Left lobe of liver (tissue), 2 donors: ENCODE measurements at places on chromosomes 1 and 21. TPM values are rescaled to one million over a fixed set of nuclear protein-coding genes. Genes with fewer than 3 reads are reported as not detected.

DNA sequence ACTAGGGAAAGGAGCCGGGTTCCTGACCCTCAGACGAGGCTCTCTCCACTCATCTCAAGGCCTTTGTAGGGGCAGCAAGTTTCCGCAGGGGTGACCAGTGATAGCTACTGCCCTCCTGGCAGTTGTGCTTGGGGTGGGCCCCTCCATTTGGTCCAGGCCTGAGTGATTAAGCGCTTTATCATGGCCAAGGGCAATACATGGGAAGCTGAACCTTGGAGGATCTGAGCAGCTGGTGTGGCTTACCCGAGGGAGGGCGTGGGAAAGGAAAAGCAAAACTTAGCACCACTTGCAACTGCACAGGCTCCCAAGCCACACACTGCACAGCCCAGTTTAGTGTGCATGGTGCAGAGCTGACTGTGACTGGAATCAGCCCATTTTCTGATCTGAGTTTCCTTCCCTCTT, 47.8 kb downstream of the GADD45A start:
- no peak for DNase-seq

- peak; percentile 1 for DNase-seq
Observed at GRCh38 chr1:7247158-7247557, 461.9 kb downstream of the CAMTA1 start.

DNA sequence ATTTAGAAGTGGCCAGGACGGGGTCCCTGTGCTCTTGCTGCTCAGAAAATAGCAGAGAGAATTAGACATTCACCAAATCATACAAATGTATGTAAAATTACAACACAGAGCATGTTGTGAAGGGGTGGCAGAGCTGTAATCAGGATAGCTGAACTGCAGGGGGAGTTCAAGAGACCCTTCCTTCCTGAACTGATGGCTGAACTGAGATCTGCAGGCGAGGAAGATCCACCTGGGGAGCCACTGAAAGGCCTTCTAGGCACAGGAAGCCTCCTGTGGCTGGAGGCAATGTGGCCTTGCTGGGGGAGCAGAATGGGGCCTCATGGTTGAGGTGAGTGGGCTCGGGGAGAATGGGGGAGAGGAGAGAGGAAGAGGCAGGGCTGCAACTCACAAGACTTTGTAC, 216.5 kb downstream of the PRDM2 start:
- DNase-seq: no peak

- DNase-seq: no peak
Observed at GRCh38 chr1:90911353-90911752, 110.5 kb downstream of the ZNF644 start.

Gene RGS13
- total RNA-seq: not detected

GRCh38 chr1:43844114-43844513, 89.5 kb upstream of the ARTN start:
- no peak for DNase-seq

Gene NSL1
- total RNA-seq: 17.8 TPM

- DNase-seq: peak; percentile 44
Observed at GRCh38 chr1:109818271-109818987, 54.7 kb upstream of the EPS8L3 start.

DNA sequence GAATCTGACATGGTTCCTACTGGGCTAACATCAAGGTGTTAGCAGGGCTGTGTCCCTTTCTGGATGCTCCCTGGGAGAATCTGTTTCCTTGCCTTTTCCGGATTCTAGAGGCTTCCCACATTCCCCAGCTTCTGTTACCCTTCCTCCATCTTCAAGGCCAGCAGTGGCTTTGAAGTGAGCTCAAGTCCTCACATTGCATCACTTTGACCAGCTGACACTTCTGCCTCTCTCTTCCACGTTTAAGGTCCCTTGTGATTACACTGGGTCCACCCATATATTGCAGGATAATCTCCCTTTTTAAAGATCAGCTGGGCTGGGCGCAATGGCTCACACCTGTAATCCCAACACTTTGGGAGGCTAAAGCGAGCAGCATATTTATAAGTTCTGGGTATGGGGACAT, 33.1 kb downstream of the CNST start:
- DNase-seq: no peak

DNA sequence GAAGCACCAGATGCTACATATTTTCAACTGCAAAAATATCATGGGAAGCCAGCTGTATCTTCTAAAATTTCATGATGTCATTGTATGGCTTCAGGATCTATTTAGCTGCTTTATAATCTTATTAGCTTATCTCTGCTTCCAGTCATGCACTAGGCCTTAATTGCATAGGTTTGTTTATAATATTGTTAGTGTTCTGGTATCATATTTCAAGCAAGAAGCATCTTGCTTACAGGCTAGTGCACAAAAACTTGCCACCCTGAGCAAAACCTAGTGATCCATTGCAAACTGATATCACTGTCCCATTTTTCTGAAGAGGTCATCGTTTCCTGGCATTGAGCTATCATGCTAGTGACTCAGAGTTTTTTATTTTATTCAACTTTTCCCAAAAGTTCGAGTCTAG, 15.7 kb upstream of the NRIP1 start:
- no peak for DNase-seq

DNA sequence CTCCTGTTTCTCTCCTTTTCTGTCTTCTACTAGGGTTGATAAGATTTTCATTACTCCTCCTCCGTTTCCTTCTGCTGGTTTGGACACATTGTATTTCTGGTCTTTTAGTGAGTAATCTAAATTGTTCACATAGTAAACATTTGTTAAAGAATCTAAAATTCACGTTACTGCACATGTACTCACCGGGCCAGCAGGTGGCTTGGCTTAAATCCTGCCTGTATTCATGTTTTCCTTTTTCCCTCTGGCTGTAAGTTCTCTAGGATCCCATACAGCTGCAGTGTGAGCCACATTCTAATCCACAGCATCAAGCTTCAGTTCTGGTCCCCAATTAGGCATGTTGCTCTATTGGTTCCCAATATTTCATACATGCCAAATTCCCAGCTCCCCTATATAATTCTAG, 958.3 kb downstream of the ADGRL2 start:
- DNase-seq: no peak

DNA sequence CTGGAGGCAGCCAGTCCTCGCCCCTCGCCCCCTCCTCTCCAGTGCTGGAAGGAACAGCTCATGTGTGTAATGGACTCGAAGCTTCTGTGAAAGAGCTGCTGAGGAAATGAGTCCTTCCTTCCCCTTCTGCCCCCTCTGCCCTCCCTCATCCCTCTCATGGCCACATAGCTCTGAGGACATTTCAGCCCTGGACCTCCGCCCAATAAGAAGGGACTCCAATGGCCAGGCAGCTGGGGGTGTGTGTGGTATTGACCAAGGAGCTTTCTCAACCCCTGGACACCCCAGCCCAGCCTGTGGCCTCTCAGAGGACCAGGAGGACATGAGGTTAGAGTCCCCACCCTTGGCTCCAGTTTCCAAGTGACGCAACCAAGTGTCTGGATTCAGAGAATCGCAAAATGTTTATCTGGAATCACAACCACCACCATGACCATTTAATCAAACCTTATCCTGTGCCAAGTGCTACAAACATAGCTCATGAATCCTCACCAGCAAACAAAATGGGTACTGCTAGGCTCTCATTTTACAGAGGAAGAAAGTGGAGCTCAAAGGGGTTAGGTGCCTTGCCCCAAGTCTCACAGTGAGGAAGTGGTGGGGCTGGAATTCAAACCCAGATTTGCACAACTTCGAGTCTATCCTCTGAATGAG, 47.8 kb upstream of the ECE1 start:
- peak; percentile 97 for DNase-seq
